DND-41 (cell line): ENCODE measurements at places on chromosomes 12 and 14.

- H3K36me3 ChIP-seq, result no peaks in the 10 kb centered on the region
Measured at GRCh38 chr12:25135531-25136154, 59.3 kb downstream of the DNAI7 start.

- H3K27me3 ChIP-seq, result no peaks in the 10 kb centered on the region
- no peaks in the 10 kb centered on the region for H3K4me1 ChIP-seq
- H3K4me3 ChIP-seq, result no peak overlapping the region
Measured at GRCh38 chr12:132132609-132133430, 11.3 kb downstream of the DDX51 start.

DNA sequence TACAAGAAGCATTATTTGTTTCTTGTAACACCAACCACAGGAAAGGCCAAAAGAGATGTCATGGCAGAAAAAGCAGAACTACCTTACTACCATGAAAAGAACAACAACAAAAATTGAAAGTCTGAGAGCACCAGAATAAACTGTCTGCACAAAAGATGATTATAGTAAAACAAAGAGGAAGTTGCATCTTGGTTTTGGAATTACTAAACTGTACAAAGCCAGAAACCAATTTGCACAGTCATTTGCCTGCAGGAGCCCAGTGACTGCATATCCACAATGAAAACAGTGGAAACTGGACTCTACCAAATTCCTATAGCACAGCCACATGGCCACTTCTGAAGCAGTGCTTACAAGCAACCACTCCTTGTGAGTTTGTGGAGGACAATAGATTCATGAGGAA lies 276.2 kb downstream of the SSPN start:
- peaks cover 30% of the 10 kb centered on the region for H3K36me3 ChIP-seq
- H3K27ac ChIP-seq, result no peak overlapping the region
- H3K4me3 ChIP-seq, result no peak overlapping the region
- DNase-seq, result no peak
- H3K27me3 ChIP-seq, result no peaks in the 10 kb centered on the region

DNA sequence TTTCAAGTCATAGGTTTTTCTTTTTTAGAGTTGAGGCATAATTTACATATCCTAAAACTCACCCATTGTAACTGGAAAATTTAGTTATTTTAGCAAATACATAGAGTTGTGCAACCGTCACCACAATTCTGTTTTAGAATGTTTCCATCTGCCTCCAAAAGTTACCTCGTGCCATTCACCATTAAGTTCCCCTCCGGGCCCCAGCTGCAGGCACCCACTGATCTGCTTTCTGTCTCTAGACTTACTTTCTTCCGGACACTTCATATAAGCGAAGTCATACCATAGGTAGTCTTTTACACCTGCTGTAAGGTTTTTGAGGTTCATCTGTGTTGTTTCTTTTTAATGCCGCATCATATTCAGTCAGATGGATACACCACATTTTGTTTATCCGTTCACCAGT lies 28.7 kb downstream of the PPP2R5C start:
- H3K4me1 ChIP-seq, result peaks cover 27% of the 10 kb centered on the region
- H3K36me3 ChIP-seq, result peaks cover 9% of the 10 kb centered on the region
- H3K27me3 ChIP-seq, result no peaks in the 10 kb centered on the region

DNA sequence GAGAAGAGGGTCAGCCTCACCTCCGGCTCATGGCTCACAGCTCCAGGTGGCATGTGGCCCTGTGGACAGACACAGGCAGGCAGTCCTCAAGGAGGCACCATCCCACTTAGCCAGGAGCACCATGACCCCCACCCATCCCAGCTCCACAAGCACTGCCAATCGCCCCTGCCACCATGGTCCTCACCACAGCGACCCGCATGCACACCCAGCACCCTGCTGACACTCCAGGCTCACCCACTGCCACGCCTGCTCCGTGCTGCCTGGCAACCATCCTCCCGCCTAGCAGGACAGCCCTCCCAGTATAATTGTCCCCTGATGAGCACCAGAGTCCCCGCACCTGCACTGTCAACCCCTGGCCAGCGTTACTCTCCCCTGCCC lies 50.9 kb downstream of the TRPV4 start:
- H3K27ac ChIP-seq, result no peak overlapping the region
- H3K4me1 ChIP-seq, result peaks cover 6% of the 10 kb centered on the region; the same call in 1 of the 2 replicates
- no peaks in the 10 kb centered on the region for H3K27me3 ChIP-seq
- DNase-seq, result no peak

DNA sequence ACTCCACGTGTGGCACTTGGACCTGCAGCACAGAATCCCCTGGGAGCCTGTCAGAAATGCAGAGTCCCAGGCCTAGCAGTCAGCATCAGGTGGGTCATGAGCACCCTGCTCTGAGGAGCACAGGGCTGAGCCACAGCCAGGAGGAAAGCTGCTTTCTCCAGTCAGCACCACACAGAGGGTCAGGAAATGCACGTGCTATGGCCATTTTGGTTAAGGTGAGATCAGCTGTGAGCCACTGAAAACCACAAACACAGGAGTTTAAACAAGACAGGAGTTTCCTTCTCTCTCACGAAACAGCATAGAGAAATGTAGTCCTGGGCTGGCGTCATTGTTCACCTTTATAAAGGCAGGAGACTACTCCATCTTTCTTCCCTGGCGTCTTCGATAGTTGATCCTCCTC lies 204.5 kb upstream of the SFSWAP start:
- no peaks in the 10 kb centered on the region for H3K4me1 ChIP-seq
- H3K27me3 ChIP-seq, result no peaks in the 10 kb centered on the region

DNA sequence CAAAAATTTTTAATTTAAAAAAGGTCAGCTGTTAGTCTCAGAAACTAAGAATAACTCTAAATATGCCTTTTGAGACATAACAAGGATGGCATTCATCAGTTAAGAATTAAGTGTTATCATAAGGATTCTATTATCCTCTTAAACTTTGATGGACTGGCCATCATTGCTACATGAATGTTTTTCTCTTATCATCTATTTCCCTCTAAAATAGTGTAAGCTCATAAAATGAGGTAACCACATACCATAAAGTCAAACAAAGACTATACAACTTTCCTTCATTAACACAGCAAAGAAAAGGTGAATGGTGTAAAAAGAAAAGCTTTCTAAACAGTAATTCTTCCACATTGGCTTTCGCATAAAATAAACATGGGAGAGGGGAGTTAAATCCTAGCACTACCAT lies 41.1 kb downstream of the TMTC1 start:
- H3K27ac ChIP-seq, result no peak overlapping the region
- H3K4me3 ChIP-seq, result no peak overlapping the region
- no peaks in the 10 kb centered on the region for H3K27me3 ChIP-seq
- H3K4me1 ChIP-seq, result no peaks in the 10 kb centered on the region
- H3K36me3 ChIP-seq, result no peaks in the 10 kb centered on the region

GRCh38 chr12:22687361-22688076 lies 62.5 kb downstream of the ETNK1 start:
- no peak for DNase-seq
- no peak overlapping the region for H3K4me3 ChIP-seq
- no peak overlapping the region for H3K27ac ChIP-seq
- no peaks in the 10 kb centered on the region for H3K27me3 ChIP-seq
- peaks cover 24% of the 10 kb centered on the region; the same call in 1 of the 2 replicates for H3K36me3 ChIP-seq

- H3K27ac ChIP-seq, result no peak overlapping the region
- H3K27me3 ChIP-seq, result no peaks in the 10 kb centered on the region
- no peak overlapping the region for H3K4me3 ChIP-seq
- H3K36me3 ChIP-seq, result no peaks in the 10 kb centered on the region
Measured at GRCh38 chr12:61138415-61138759, 1121.8 kb upstream of the USP15 start.

GRCh38 chr12:3967556-3968160 lies 94.5 kb upstream of the PARP11 start:
- no peaks in the 10 kb centered on the region for H3K36me3 ChIP-seq
- no peak for DNase-seq
- H3K27ac ChIP-seq, result no peak overlapping the region
- no peaks in the 10 kb centered on the region for H3K27me3 ChIP-seq
- H3K4me3 ChIP-seq, result no peak overlapping the region
- H3K4me1 ChIP-seq, result no peaks in the 10 kb centered on the region

- H3K4me3 ChIP-seq, result no peak overlapping the region
- H3K27ac ChIP-seq, result no peak overlapping the region
- H3K27me3 ChIP-seq, result no peaks in the 10 kb centered on the region
- no peaks in the 10 kb centered on the region for H3K36me3 ChIP-seq
- H3K4me1 ChIP-seq, result no peaks in the 10 kb centered on the region
Measured at GRCh38 chr14:76101391-76102379, 50.0 kb upstream of the GPATCH2L start.

- no peaks in the 10 kb centered on the region for H3K36me3 ChIP-seq
- H3K4me1 ChIP-seq, result no peaks in the 10 kb centered on the region
- H3K27ac ChIP-seq, result no peak overlapping the region
- H3K4me3 ChIP-seq, result no peak overlapping the region
- H3K27me3 ChIP-seq, result no peaks in the 10 kb centered on the region
Measured at GRCh38 chr14:26743284-26743683, 145.5 kb upstream of the NOVA1 start.
